ENCODE measurements at places on chromosomes 13 and 19.
A peak's percentile ranks its signal among the peaks of the same experiment; 100 is the strongest.

DNA sequence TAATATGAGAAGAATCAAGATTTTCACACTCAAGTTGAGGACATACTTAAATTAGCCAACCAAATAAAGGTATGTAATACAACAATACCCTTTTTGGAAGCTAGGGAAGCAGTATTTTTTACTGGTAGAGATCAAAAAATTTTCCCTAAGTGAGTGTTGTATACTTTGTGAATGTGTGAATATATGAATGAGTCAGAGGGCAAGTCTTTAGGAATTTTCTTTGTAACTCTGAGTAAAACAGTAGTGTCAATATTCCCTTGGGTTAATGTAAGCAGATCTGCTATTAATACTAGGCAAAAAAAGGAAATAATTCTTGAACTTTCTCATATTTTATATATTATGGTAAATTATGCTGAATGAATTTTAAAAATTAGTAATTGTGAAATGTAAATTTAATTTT is 1161.8 kb upstream of the MIR17HG start:
- no peak for DNase-seq

GRCh38 chr13:73304442-73304841 is 245.6 kb downstream of the KLF5 start:
- no peak for DNase-seq

DNA sequence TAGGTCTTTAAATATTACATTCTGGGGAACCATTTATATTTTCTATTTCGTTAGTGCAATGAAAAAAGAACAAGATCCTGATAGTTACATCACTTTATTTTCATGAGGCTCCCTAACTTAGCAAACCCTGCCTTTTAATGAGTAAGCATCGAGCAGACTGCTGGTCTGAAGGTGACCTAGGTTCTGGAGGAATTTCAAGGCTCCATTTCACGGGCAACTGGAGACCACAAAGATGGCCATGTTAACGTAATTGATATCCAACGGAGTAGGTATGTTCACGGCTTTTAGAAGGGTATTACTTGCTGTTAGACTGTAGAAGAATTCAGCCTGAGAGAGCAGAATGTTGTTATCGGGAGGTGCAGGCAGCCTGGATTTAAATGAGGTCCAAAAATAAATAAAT is 1597.6 kb downstream of the EFNB2 start:
- no peak for DNase-seq

DNA sequence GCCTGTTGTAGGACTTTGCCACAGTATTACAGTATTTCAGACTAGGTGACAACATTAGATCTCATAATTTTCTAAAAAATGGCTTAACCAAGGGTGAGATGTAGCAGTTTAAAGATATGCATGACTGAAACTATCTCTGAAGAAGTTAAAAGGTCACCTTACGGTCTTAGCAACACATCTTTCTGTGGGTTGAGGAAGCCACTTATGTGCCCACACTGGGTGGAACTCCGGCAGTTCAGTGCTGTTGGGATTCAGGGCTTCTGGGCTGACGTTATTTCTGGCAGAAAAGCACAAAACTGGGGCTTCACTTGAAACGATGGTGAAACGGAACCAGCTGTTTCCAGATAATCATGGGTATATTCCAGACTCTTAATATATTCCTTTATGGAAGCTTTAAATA is 697.3 kb downstream of the PCDH9 start:
- no peak for DNase-seq

- DNase-seq = no peak
These were observed 30.7 kb downstream of the INSR start for GRCh38 chr19:7263521-7263920.

- DNase-seq = no peak
These were observed 165.6 kb downstream of the EFNB2 start for GRCh38 chr13:106369858-106370257.

- DNase-seq = no peak
These were observed 435 bp downstream of the KLK11 start for GRCh38 chr19:51025809-51026553.

GRCh38 chr19:11236324-11237301 is 2.8 kb upstream of the ANGPTL8 start:
- no peak for DNase-seq

- DNase-seq = no peak
These were observed 1078.9 kb downstream of the SLITRK1 start for GRCh38 chr13:82803341-82803740.

DNA sequence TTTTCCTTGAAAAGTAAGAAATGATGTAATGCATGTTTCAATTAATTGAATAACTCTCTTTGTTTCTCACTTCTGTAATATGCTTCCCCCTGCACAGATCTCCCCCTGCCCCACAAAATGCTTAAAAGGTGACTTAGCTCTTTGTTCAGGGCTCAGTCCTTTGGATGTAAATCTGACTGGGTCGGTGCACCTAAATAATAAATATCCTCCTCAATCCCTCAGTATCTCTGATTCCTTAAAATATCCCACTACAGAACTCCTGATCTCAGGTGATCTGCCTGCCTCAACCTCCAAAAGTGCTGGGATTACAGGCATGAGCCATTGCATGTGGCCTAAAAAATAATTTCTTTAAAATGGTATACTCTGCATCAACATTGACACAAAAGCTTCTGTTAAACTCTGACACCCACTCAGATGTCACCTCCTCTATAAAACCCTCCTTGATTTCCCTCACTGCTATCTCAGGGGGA is 107.0 kb downstream of the ZNF429 start:
- DNase-seq = no peak

GRCh38 chr13:83881917-83882605 is at the start of gene SLITRK1:
SLITRK1 (minus strand) TSS chr13:83882474; CDS start chr13:83881507, 967 bp downstream.
- peak; percentile 23 for DNase-seq
